ENCODE measurements at places on chromosomes 3 and 15.

DNA sequence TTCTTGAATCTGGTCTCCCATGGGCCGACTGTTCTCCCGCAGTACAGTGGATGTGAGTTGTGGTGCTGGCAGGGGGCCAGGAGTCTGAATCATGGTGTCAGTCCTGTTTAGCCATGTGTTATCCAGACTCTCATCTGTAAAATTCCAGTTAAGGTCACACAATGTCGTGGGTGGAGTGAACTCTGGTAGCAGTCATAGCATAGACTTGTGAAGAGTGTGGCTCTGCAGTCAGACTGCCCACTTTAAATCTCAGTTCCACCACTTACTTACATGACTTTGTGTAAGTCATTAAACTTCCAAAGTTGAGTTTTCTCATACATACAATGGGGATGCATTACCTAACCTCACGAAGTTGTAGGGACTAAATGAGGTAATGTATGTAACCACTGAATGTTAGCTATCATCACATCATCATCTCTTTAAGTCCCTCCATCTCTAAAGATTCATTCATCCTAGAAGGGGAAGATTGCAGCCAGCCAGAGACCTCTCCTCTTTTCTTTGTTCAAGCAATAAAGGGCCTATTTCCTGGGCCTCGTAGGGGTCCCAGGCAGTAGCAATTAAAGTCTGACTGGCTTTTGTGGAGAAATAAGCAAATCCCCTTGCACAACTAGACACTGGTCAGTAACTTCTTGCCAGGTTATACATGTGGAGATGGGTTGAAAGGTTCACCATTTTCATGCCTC lies 93.9 kb downstream of the PCCB start:
- no peak for DNase-seq

GRCh38 chr3:58386626-58387365 lies 46.8 kb downstream of the PDHB start:
- no peak for DNase-seq

GRCh38 chr15:35674873-35675781 lies 129.2 kb upstream of the DPH6 start:
- no peak for DNase-seq

GRCh38 chr3:42692667-42693529 lies 7.6 kb downstream of the KLHL40 start:
- DNase-seq = no peak

DNA sequence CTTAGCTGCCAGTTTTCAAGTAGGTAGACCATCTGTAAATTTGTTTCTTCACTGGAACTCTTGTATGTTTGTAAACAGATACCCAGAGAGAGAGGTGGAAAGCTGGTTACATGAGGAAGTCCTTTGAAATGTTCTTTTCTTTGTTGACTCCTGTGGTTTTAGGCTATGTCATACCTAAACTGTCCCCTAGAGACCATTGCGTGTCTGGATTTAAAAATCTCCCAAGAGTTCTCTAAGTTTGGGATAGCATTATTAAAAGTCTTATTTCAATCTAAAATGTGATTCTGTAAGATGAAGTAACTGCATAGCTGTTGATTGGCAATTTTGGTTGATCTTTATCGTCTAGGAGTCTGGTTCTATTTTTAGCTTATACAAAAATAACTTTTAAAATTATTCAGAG lies 127.2 kb downstream of the GHSR start:
- no peak for DNase-seq

DNA sequence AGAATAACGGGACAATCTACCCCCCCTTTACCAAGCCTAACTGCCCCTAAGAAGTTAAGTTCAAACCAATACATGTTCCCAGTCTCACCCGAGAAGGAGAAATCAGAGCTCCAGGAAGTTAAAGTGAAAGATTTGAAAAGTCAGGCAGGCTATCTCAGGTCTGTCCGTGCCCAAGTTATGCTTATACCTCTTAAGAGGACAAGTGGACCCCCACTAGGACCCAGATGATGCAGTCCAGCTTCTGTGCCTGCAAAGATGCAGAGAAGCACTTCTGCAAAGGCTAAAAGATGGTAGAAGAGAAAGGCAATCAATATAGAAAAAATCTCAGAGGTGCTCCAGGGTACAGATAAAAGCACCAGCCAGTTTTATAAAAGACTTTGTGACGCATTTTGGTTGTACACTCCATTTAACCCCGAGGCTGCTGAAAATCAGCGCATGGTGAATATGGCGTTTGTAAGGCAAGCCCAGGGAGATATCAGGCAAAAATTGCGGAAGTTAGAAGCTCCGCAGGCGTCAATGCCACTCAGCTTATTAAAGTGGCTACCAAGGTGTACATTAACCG lies 9.8 kb upstream of the SLC9C1 start:
- DNase-seq = no peak

DNA sequence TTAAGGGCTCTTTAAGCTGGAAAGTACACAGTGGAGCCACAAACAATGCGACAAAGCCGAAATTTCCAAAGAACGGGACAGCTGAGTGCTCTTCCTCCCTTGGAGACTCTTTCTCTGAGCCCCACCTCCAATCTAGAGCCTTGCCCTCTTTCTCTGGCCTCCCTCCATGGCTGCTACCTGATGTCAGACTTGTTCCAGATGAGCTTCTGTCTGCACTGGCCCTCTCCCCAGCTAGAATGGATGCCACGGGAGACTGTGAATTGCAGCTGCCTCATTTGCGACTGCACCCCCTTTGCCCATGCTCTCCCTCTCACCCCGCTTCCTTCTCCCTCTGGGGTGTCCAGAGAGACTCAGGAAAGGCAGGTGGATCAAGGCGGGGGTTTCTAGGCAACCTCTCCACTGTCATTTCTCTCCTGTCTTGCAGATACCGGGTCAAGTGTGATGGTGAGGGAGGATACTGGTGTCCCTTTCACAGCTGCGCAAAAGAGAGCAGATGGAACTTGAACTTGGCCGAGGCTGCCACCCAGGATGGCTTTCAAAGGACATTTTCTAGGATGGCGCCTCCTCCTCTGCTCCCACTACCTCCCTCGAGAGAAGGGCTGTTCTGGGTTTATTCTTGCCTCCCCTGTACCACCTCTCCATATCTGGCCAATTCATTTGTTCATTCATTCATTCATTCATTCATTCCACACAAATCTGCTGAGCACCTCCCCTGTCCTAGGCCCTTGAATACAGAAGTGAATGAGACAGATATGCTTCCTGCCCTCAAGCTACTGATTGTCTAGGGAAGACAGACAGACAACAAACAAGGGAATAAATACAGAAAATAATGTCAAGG lies 12.8 kb downstream of the ATP2B2 start:
- no peak for DNase-seq

- no peak for DNase-seq
Observed at GRCh38 chr3:118587037-118587741, 447.5 kb downstream of the IGSF11 start.

GRCh38 chr3:129316248-129317013 lies 37.8 kb downstream of the HMCES start:
- peak; percentile 93 for DNase-seq

DNA sequence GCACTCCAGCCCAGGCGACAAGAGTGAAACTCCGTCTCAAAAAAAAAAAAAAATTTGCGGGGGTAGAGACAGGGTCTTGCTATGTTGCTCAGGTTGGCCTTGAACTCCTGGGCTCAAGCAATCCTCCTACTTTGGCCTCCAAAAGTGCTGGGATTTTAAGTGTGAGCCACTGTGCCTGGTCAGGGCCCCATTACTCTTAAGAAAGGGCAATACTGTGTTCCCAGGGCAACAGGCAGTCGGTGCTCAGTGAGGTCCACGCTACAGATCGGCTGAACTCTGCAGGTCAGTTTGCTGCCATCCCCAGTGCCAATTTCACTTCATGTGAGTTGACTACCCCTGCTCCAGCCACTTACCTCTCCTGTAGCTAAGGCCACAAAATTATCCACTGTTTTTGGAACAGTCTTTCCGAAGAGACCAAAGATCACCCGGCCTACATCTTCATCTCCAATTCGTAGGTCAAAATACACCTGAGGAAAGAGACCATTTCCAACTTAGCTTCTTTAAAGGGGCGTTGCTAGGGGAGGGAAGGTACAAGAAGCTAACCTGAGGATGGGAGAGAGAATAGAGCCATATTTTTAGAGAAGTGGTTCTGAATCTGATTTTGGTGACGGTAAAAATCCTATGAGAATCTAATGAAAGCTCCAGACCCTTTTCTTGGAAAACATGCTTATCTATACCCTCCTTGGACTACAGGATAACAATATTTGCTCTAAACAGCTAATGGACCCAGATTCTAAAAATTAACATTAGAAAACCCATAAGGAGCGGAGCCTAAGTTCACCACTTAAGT lies 939 bp downstream of the PPIB start:
- DNase-seq = no peak

All from stimulated activated CD4-positive, alpha-beta T cell treated with anti-CD3 and anti-CD28 coated beads, Interleukin-1b, Interleukin-23, amount 100 ng/mL, for 1 hour (primary cell).